ENCODE measurements at places on chromosomes 4 and X. TPM values are rescaled to one million over a fixed set of nuclear protein-coding genes. Genes with fewer than 3 reads are reported as not detected.
A peak's percentile ranks its signal among the peaks of the same experiment; 100 is the strongest.

DNA sequence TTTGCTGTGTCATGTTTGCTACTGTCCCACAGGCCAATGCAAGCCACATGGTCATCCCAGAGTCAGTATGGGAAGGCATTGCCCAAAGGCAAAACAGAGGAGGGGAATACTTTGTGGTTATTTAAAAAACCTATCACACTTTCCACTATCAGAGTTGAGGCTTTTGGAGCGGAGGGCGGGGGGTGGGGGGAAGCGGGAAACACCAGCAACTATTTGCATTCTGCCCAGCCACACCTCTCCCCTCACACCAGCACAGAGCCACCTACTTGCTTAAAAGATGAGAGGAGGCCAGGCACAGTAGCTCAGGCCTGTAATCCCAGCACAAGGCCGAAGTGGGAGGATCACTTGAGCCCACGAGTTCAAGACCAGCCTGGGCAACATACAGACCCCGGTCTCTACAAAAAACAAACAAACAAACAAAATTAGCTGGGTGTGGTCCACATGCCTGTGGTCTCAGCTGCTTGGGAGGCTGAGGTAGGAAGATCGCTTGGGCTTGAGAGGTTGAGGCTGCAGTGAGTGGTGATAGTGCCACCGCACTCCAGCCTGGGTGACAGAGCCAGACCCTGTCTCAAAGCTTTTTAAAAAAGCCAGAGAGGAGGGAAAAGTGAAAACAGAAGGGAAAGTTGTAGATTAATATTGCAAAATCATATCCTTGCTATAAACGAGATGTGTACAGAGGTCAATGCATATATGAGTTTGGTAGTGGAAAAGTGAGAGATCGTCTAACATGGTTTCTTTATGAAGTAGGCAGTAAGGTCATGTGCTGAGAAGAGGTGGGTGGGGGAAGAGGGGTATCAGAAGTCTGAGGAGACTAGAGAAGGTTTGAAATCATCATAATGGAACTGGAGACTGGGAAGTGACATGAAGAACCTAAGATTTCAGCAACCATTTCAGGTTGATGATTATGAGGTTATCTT, 1.9 kb upstream of the CHST7 start:
- no peak for DNase-seq

- DNase-seq = no peak
These were observed 672.7 kb downstream of the CCSER1 start for GRCh38 chr4:90799895-90800294.

GRCh38 chr4:103415801-103416200, 217.7 kb upstream of the CENPE start:
- DNase-seq = no peak

The TCEAL2 gene
- not detected for total RNA-seq

The TIGD4 gene
- 0.32 TPM for total RNA-seq

DNA sequence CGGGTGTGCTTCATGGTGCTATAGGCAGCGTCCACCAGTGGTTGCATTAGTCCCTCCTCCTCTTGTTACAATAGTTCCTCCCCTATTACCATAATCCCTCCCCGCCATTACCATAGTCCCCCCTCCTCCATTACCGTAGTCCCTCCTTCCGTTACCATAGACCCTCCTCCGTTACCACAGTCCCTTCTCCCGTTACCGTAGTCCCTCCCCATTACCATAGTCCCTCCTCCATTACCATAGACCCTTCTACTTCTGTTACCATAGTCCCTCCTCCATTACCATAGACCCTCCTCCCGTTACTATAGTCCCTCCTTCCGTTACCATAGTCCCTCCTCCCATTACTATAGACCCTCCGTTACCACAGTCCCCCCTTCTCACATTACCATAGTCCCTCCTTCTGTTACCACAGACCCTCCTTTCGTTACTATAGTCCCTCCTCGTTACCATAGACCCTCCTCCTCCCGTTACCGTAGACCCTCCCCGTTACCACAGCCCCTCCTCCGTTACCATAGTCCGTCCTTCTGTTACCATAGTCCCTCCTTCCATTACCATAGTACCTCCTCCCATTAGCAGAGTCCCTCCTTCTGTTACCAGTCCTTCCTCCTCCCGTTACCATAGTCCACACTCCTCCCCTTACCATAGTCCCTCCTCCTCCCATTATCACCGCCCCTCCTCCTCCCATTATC, 129.6 kb downstream of the DHRSX start:
- no peak for DNase-seq

DNA sequence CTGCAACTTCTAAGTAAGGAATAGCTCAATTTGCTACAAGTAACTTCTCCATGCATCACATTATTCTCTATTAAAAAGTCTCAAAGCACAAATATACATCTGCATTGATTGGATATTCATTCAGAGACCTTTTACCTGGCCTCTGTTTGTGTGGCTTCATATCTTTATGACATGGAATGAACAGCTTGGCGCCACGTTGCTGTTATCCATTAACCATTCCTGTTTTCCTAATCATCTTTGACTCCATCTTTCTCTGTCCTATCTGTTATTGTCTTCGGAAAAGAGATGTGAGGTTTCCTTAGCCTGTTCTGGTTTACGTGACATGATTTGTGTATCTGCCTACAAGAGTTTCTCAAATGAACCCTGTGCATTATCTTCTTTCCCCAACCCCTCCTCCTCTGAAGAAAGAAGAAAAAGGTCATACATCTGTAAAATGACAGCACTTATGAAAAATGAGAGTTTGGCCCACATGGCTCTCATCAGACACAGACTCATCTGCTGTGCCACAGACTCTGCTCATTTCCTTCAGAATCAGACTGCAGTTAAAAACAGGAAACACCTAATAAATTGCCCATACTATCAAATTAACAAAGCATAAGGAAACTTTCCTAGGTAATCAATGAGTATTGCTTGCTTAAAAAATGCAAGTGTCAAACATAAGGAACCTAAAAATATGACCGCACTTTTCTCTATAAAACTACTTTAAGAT, 347.6 kb upstream of the FAM241A start:
- no peak for DNase-seq

GRCh38 chr4:110454441-110454840, 21.5 kb upstream of the ENPEP start:
- no peak for DNase-seq

The TMEM31 gene
- total RNA-seq = not detected

GRCh38 chr4:1050486-1051213, 39.2 kb downstream of the FGFRL1 start:
- peak; percentile 41 for DNase-seq

DNA sequence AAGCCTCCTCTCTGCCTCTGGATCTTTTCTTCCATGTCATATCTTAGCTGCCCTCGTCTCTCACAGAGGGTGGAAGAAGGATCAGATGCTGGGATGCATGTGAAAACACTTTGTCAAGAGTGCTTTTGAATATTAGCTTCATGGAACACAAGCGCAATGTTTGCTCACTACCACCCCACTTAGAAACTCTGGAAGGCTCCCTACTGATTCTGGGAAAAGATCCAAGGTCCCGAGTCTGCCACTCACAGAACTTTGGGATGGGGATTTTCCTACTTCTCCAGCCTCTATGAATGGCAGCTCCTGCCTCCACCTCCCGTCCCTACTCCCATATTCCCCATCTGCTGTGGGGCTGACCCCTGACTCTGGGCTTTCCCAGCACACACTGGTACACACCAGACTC, 40.2 kb upstream of the CRMP1 start:
- no peak for DNase-seq

- DNase-seq = no peak
These were observed 77.5 kb downstream of the UCHL1 start for GRCh38 chr4:41334182-41334581.

DNA sequence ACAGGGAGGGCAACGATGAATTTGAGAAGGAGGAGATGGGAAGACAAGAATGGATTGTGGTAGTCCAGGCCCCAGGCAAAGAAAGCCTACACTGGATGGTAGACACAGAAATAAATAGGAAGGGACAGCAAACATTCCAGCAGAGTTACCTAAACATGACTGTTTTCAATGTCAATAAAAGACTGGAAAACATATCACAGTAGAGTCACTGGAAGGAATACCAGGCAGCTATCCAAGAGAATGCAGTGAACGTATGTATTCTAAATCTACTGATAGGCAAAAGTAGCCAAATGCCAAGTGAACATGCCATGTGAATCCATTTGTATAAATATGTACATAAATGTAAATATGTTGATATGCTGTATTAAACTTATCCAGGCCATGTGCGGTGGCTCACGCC, 183.0 kb downstream of the PALLD start:
- no peak for DNase-seq

The CFAP47 gene
- not detected for total RNA-seq

GRCh38 chr4:83771113-83771705, 235.3 kb downstream of the GPAT3 start:
- no peak for DNase-seq

DNA sequence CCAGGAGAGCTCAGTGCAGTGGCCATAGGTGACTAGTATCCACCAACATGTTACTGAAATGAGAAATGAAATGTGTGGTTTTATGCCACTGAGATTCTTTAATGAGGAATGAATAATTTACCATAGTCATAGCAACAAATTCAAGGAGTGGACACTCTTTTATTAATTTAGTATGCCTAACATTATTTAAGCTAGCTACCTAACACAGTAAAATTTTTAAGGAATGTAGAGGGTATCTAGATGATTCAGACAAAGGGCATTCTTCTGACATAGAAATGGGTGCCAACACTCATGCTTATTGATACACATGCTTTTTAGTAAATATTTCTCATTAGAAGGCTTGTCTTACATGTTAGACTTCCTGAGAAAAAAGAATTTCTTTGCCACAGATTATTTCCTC, 33.3 kb upstream of the SULT1B1 start:
- no peak for DNase-seq

The TBC1D25 gene
- total RNA-seq = 14.3 TPM

DNA sequence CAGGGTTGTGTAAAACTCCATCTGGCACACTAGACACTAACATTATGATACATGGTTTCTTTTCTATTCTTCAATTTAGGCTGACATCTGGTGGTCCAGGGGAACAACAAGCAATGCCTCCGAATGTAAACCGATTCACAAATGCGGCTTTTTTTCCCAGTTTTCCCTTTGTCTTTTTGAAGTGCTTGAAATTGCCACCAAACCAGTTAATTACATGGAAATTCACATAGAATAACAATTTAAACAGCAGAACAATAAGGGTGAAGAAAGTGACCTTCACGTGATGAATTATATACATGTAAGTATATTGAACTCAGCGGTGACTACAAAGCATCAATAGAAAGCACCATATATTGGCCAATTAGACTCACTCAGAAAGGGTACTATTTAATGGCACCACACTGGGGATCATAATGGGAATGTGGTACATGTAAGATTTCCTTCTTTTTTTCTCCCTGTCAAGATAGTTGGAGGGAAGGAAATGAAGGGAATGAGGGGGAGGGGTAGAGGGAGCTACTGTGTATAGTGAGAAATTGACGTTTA, 103.9 kb downstream of the MMRN1 start:
- no peak for DNase-seq

DNA sequence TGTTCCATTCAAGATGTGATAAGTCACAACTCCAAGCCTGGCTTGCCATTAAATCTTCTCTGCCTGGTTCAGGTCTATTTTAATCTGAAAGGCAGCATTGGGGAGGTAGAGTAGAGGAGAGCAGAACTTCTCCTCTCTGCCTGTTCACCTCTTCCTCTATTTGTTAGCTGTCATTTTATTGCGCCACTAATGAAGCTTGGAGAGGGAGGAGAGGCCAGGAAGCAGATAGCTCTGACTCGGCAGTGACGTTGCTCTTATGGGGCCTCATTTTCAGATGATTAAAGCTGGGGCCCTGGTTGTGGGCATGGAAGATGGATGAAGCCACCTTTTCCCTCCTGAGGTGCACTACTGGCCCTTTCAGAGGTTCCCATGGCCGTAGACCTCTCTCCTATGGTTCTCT, 207.3 kb downstream of the MID1IP1 start:
- DNase-seq = no peak

DNA sequence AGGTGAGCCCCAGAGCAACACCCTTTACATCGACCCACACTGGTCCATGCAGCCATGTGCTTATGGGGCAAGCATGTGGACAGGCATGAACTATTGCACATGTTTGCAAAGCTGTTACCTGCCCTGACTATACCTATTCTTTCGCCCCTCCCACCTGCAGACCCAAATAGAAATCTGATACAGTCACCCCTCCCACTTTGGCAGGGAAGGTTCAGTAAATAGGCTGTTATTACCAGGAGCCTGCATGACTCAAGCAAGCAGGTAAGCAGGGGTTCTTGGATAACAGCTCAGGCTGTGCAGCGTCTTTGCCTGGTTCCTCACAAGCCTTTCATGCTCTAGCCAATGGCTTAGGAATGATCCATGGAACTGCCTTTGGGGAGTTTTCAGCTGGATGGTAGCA, 122.7 kb upstream of the DIPK2B start:
- no peak for DNase-seq

DNA sequence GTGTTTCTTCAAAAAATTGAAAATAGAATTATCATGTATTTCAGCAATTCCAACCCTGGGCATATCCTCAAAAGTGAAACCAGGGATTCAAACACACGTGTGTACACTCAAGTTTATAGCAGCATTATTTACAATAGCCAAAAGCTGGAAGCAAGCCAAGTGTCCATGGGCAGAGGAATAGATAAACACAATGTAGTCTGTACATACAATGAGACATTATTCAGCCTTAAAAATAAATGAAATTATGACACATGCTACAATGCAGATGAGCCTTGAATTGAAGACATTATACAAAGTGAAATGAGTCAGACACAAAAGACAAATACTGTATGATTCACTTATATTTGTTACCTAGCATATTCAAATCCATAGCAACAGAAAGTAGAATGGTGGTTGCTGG, 853.4 kb downstream of the STIM2 start:
- DNase-seq = no peak

GRCh38 chrX:153848325-153848724, 18.0 kb upstream of the PDZD4 start:
- no peak for DNase-seq

DNA sequence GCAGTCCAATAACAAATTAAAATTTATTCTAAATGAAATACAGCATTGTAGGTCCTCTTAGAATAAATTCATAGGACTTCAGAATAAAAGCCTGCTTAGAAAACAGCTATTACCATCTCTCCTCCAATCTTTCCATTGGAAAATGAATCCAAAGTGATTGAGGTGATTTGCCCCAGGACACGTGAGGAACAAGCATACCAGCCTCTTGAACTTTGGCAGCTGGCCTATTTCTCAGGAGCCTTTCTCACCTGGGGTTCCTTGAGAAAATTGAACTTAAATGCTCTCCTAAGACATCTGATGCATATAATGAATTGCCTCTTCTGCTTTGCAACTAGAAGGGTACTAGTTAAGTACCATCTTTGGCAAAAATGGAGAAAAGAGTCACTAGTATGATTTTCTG, 13.5 kb downstream of the ARHGAP24 start:
- no peak for DNase-seq

GRCh38 chrX:46642145-46642544, 68.6 kb downstream of the CHST7 start:
- peak; percentile 17 for DNase-seq
